Endothelial cell of umbilical vein (primary cell): ENCODE measurements at places on chromosomes 6 and 20. TPM values are rescaled to one million over a fixed set of nuclear protein-coding genes. Genes with fewer than 3 reads are reported as not detected.

The HCRTR2 gene
- not detected in 2 replicates for total RNA-seq

The SMIM8 gene
- total RNA-seq = 8.2 and 8.4 TPM in 2 replicates

The ITPR3 gene
- total RNA-seq = 40.5 and 52.2 TPM in 2 replicates

The PSMB9 gene
- total RNA-seq = 2.7 and 6.3 TPM in 2 replicates

The C20orf144 gene
- not detected in 2 replicates for total RNA-seq

The EEF1A2 gene
- total RNA-seq = 2.9 and 3.4 TPM in 2 replicates

The RIMS1 gene
- total RNA-seq = 0.44 TPM in 1 of 2 replicates, not detected in the other

The B3GAT2 gene
- not detected in 2 replicates for total RNA-seq

The CRISP2 gene
- not detected in 2 replicates for total RNA-seq

The TMC2 gene
- not detected in 2 replicates for total RNA-seq

The MAP7 gene
- 0.30 and 0.42 TPM in 2 replicates for total RNA-seq

The PTCHD4 gene
- 1.9 and 2.0 TPM in 2 replicates for total RNA-seq

The FGD2 gene
- total RNA-seq = not detected in 2 replicates

The CST4 gene
- not detected in 2 replicates for total RNA-seq

The MMP24 gene
- total RNA-seq = 0.27 and 0.32 TPM in 2 replicates

The RAD21L1 gene
- not detected in 2 replicates for total RNA-seq

The HEY2 gene
- total RNA-seq = not detected in 2 replicates

The CYB5R4 gene
- 13.4 TPM in 2 replicates for total RNA-seq

The NDUFAF5 gene
- total RNA-seq = 26.4 and 28.4 TPM in 2 replicates

The LKAAEAR1 gene
- not detected in 2 replicates for total RNA-seq

The SERAC1 gene
- 5.7 and 6.9 TPM in 2 replicates for total RNA-seq

The RRAGD gene
- total RNA-seq = 0.90 and 2.0 TPM in 2 replicates

The TRIM40 gene
- total RNA-seq = not detected in 2 replicates

The LGSN gene
- not detected in 2 replicates for total RNA-seq

The HLA-DRB5 gene
- total RNA-seq = not detected in 2 replicates

The FAM184A gene
- total RNA-seq = 0.84 and 0.95 TPM in 2 replicates

The KATNA1 gene
- total RNA-seq = 15.9 and 16.2 TPM in 2 replicates

The KIF25 gene
- total RNA-seq = not detected in 2 replicates

The SCRT2 gene
- not detected in 2 replicates for total RNA-seq

The HUS1B gene
- total RNA-seq = 1.2 and 1.8 TPM in 2 replicates

The SLC17A2 gene
- total RNA-seq = not detected in 2 replicates

The MEP1A gene
- not detected in 2 replicates for total RNA-seq

The PPDPF gene
- total RNA-seq = 219 and 233 TPM in 2 replicates

The ZNF322 gene
- 15.2 and 17.0 TPM in 2 replicates for total RNA-seq

The OR2B6 gene
- not detected in 2 replicates for total RNA-seq
